MV-4-11 (cell line): ENCODE measurements at places on chromosomes 16 and 17.

- DNase-seq = peak; percentile 83
Observed at GRCh38 chr17:66466840-66467367, 164.5 kb downstream of the PRKCA start.

- no peak for DNase-seq
Observed at GRCh38 chr16:23448392-23448791, 4.6 kb downstream of the COG7 start.

- peak; percentile 66 for DNase-seq
Observed at GRCh38 chr17:31225831-31226230, 71.2 kb downstream of the OMG start.

GRCh38 chr17:41069031-41069430 is 3.4 kb upstream of the KRTAP2-4 start:
- DNase-seq = peak; percentile 69

DNA sequence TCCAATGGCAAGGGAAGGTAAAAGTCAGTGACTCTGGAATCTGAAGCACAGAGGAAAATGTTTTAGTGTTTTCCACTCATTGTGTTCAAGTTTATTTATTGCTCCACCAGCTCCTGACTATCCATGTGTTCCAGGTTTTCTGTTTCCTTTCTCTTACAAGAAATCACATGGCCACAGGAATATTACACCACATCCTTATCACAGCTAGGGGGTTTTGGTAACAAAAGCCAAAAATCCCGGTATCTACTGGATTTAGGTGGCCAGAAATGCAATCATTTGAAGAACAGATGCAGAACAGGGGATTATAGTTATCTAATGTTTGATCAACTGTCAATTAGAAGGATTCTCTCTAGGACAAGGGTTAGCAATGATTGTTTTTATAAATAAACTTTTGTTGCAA is 47.9 kb downstream of the STH start:
- no peak for DNase-seq

DNA sequence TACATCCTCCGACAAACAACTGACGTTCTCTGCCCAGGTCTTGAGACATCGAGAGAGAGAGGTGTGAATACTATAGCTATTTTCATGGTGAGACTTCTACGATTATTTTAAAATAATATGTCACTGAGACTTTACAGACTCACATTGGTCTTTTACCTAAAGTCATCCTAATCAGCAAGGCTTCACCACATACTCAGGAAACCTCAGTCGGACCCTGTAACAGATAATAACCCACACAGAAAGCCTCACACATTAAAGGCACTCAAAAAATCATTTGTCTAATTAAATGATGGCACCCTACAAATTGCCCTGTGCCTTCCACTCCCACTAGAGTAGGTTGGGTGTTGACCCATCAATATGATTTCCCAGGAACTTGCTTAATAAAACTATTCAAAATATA is 19.8 kb upstream of the SLC39A11 start:
- no peak for DNase-seq

GRCh38 chr17:27810211-27810901 is 10.0 kb upstream of the NOS2 start:
- peak; percentile 54 for DNase-seq
